Progenitor cell of endocrine pancreas (in vitro differentiated cells): ENCODE measurements at places on chromosomes 3 and 15.

DNA sequence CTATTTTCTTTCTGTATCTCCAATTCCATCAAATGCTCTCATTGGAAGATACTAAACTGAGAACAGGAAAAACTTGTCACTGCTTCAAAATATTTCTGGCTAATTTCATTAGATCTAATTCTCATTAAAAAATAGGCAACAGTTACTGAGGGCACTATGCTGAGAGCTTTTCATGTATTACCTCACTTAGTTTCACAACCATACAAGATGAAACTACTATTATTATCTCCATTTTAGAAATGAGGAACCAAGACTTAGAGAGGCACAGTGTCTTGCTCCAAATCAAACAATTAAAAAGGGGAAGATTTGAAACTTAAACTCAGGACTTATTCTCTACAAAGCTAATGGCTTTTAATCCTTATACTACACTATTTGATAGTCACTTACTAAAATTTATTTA, 7.2 kb upstream of the OTOL1 start:
- no peak for DNase-seq

DNA sequence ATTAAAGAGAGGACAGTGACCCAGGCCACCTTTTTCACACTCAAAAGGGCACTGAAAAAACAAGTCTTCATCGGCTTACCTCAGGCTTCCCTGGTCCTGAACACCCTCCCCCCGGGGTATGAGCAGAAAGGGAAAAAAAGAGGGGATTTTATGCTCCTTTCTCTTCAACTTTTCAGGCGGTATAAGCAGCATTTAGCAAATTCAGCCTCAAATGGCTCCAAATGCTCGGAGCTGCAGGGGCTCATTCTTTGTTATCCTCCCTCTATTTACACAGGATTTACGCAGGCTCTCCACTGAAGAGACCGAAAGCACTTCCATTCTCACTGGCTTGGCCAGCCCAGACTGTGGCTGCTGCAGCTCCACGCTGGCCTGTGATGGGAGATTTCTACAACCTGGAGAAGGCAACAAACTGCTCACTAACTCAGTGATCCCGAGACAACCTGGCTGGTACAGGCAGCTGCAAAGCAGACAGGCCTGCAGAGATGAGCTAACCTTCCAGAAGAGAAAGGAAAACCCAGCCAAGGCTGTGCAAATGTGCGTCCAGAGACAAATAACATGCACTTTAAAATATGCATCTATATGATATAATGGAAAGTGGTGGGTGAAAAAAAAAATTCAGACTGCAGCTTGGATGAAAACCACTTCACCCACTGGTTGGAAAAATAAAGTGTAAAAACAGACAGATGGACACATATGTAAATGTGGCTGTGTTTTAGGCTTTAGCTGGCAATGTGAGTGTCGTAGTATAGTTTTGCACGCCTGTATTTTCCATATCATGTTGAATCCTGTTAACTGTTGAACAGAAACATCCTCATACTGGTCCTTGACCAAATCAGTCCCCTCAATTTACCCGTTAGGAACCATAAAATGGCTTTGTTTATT, 54.2 kb downstream of the MEIS2 start:
- DNase-seq = no peak

DNA sequence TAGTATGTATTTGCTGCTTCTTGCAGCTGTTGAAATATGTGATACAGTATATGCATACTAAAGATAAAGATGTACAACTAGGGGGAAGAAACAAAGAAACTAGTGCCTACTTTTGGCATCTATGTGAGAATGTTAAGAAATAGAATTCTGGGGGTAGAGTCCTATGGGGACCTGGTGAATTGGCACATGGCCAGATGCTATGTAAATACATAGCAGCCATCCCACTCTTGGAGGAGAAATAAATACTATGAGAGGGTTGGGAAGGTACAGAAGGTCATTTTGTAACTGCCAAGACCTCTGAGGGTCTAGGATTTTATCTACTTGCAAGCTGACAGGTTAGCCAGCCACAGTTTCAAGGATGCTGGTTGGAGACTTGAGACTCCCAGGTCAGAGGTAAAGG, 298.3 kb upstream of the TBL1XR1 start:
- DNase-seq = no peak

DNA sequence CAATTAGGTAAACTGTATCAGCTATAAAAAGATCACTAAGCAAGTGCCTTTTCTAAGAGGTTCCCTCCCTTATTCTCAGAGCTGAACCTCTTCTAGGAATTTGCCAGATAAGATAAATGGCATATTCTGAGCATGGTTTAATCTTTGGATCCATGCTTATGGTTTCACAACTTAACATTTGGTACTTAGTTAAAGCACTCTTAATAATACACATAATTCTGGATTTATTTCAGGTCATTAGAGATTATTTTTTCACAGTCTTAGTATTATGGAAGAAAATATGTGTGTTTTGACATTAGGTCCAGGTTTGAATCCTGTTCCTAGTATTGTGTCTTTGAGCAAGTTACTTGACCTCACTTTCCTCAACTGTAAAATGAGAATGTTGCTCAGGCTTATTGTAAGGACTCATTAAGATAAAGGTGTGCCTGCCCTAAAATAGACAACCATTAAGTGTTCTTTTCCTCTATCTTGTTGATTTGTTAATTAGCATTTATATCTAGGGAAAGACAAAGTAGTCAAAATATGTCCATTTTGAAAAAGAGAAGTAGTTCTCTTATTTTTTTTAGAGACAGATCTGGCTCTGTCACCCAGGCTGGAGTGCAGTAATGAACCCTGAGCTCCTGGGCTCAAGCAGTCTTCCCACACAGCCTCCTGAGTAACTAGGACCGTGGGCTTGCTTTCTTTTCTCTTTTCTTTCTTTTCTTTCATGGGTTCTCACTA, 43.4 kb downstream of the TSC22D2 start:
- DNase-seq = no peak

GRCh38 chr3:122403489-122403888, 12.4 kb downstream of the WDR5B start:
- DNase-seq = no peak

- no peak for DNase-seq
Observed at GRCh38 chr3:165346503-165346902, 150.3 kb upstream of the SLITRK3 start.

DNA sequence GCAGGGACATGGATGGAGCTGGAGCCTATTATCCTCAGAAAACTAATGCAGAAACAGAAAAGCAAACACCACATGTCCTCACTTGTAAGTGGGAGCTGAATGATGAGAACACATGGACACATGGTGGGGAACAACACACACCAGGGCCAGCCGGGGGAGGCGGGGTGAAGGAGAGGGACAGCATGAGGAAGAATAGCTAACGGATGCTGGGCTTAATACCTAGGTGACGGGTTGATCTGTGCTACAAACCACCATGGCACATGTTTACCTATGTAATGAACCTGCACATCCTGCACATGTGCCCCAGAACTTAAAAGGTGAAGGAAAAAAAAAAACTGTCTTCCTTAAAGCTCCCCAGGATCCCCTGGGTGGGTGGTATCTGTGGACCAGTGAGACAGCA, 87.1 kb downstream of the ADAMTS17 start:
- DNase-seq = no peak

DNA sequence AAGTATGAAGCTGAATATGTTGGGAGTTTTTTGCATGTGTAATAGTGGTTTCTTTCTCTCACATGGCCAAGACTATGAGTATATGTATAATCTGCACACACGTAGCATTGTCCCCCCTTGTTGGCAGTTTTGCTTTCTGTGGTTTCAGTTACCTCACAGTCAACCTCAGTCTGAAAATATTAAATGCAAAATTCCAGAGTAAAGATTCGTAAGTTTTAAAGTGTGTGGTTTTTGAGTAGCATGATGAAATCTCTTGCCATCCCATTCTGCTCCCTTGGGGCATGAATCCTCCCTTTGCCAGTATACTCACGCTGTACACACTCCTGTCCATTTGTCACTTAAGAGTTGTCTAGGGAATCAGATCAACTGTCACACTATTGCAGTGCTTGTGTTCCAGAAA, 742.0 kb upstream of the CCDC54 start:
- no peak for DNase-seq

GRCh38 chr3:13040361-13041074, 32.7 kb downstream of the IQSEC1 start:
- DNase-seq = no peak

DNA sequence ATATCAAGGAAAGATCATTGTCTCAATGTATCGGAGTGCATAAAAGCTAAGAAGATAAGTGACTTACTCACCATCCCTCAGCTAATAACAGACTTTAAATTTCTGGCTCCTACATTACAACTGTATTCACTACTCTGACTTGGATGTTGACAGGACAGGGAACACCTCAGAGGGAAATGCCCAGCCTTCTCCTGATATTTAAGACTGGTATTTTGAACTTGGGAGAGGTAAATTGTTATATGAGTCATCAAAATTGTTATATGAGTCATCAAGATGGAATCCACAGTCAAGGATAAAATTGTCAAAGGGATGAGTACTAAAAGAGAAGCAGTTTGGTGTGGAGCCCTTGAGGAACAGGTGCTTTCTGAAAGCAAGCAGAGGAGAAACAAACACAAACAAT, 961.4 kb downstream of the VGLL3 start:
- DNase-seq = no peak

GRCh38 chr3:134687642-134688041, 36.8 kb upstream of the KY start:
- no peak for DNase-seq

- no peak for DNase-seq
Observed at GRCh38 chr3:73609315-73609641, 15.5 kb downstream of the PDZRN3 start.

- DNase-seq = no peak
Observed at GRCh38 chr3:32685543-32686185, 676 bp downstream of the CNOT10 start.

DNA sequence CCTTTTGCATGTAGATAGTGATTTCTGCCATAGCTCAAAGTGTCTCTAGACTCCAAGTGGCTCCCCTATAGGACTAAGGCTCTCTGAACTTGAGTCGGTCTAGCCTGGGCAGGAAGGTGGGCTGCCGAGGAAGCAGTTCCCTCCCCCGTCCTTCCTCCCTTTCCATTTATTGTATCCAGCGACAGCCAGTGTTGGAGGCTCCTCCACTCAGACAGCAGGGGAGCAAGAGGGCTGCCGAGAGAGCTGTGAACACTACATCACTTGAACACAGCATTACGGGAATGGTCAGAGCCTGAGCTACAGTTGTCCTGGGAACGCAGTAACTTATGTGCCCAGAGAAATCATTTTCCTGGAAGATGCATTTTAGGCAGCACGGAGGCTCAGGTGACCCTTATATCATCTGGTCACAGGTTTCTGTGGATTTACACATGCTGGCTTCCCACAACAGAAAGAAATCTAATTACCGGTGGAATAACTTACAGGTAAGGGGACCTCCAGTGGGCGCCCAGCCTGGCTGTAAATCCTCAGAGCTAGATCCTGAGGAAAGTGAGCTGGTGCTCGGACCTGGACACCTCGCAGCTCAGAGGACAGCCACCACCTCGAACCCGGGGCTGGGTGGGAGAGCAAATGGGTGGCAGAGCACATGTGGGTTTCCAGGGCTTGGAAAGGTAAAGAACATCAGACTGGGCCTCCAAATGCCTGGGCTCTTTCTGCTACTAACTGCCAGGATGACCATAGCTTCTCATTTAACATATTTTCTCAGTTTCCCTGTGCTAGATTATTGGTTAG, 197.1 kb downstream of the UACA start:
- no peak for DNase-seq

GRCh38 chr3:127387119-127387518, 99.3 kb upstream of the PRR20G start:
- DNase-seq = no peak

GRCh38 chr3:51706788-51707731, at the start of gene GRM2:
Gene GRM2, plus strand, starts transcription at chr3:51707068. Its CDS starts 1,916 bp downstream, at chr3:51708984.
- DNase-seq = peak; percentile 83

DNA sequence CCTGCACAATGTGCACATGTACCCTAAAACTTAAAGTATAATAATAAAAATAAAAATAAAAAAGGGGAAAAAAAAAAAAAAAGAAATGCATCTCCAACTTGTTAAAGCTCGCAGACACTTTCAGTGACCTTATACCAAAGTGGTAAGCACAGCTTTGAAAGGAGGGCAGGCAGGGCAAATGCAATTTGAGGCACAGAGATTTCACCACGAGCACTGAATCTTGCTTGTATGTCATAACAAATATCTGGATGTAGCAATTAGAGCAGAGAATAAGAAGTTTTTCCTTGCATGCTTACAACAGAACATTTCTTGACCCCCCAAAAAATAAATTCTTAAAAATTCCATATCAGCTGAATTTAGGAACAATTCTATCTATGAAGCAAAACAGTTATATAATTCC, 66.5 kb downstream of the FBN1 start:
- no peak for DNase-seq

GRCh38 chr15:42395838-42396237, 36.5 kb downstream of the CAPN3 start:
- no peak for DNase-seq

GRCh38 chr3:134611516-134611915, 39.3 kb downstream of the KY start:
- DNase-seq = no peak

DNA sequence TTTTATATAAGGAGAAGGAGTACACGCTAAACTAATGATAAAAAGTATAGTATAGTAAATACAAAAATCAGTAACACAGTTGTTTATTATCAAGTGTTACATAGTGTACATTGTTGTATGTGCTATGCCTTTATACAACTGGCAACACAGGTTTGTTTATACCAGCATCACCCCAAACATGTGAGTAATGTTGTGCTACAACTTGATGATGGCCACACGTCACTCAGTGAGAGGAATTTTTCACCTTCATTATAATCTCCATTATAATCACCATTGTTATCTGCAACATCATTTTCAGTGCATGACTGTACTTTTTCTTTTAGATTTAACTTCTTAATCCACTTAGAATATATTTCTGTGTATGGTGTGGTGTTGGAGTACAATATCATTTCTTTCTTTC, 204.0 kb upstream of the CTNNB1 start:
- no peak for DNase-seq

DNA sequence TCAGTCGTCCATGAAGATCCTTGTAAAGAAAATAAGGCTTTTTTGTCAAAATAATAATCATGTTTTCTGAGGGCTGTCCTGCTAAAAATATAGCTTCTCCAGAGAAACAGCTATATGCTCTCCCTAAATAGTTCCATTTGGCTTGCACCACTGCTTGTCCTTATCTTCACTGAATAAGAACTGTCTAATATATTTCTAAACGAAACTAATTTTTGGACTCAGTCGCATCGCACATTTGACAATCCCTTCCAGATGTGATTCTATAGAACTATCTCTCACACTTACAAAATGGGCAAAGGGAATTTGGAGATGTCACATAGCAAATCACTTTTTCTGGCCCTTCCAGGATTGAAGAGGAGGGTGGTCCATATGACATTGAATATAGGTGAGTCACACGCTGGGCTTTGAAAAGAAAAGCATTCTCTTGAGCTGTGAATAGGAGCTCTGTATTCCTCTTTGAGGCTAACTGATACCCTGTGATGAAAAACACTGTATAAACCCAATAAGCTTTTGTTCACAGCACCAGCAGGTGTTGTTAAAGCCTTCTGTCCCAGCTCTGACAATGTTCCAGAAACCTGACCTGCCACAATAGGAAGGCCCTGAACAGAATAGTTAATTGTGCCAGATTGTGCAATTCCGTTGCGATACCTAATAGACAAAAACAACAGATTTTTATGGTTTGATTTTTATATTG, 1144.2 kb downstream of the ROBO2 start:
- DNase-seq = no peak

GRCh38 chr3:135106445-135106844, 311.4 kb downstream of the EPHB1 start:
- DNase-seq = peak; percentile 59
